ENCODE measurements at places on chromosomes 3 and 15.
A peak's percentile ranks its signal among the peaks of the same experiment; 100 is the strongest.

DNA sequence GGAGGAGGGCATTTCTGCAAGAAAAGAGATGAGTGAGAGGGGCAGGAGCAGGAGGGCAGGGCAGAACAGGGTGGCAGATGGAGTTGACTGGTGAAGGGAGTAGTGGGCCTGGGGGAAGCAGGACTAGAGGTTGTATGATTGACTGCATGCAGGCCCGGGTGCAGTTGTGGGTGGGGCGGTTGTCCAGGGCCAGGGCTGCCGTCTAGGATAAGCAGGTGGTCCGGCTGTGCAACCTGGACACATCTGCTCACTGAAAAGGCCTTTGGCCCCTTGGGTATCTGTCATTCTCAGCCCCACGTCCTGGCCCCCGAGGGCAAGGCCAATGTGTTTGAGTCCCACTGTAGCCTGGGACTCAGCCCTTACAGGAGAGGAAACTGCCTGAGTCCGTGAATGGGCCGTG lies 25.4 kb downstream of the ALS2CL start:
- no peak for DNase-seq

DNA sequence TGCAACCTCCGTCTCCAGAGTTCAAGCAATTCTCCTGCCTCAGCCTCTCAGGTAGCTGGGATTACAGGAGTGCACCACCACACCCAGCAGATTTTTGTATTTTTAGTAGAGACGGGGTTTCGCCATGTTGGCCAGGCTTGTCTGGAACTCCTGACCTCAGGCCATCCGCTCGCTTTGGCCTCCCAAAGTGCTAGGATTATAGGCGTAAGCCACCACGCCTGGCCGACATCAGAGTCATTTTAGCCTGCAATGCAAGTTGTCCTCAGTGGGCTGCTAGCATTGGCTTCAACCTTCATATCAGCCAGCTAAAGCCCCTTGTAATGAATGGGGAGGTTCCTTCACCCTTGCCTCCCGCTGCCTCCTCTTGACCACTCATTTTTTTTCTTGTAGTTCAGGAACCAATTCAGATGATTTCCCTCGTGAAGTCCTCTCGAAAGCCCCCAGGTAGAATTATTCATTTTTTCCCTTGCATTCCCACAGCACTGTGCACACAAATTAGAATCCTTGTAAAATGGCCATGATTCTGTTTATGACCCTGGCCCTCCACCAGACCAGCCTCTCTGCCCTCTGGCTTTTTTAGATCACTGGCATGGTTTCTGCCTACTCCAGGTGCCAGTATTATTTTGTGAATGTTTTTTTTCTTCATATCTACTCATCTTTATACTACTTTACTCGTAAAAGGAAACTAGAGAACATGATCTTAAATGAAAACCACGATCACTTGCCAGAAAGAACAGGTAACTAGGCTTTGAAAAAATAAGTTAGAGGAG lies 29.1 kb downstream of the FLNB start:
- no peak for DNase-seq

- no peak for DNase-seq
These were observed 151.8 kb downstream of the MEX3B start for GRCh38 chr15:81894061-81894460.

- no peak for DNase-seq
These were observed 757.3 kb downstream of the SI start for GRCh38 chr3:164320962-164321361.

- DNase-seq = peak; percentile 45
These were observed 19.9 kb downstream of the KLF13 start for GRCh38 chr15:31346367-31347066.

DNA sequence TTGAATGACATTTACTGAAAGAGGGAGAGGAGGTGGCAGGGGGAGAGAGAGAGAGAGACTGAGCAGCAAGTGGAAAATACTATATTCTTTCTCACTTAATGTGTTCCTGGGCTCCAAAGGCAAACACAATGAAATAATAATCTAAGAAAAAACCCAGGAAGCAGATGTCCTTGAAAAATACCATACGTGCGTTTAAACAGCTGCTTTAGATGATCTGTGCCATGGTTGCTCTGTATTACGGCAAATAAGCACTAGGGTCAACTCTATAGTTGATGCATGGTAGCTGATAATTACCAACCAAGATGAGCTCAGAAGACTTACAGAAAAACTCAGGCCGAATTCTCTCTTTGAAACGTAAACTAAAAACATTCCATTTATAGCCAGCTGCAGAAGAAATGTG lies 410.3 kb upstream of the TBL1XR1 start:
- DNase-seq = no peak

GRCh38 chr15:58805095-58805494 lies 34.0 kb downstream of the MINDY2 start:
- DNase-seq = no peak

- DNase-seq = no peak
These were observed 63.1 kb downstream of the ATP2B2 start for GRCh38 chr3:10442151-10442795.

DNA sequence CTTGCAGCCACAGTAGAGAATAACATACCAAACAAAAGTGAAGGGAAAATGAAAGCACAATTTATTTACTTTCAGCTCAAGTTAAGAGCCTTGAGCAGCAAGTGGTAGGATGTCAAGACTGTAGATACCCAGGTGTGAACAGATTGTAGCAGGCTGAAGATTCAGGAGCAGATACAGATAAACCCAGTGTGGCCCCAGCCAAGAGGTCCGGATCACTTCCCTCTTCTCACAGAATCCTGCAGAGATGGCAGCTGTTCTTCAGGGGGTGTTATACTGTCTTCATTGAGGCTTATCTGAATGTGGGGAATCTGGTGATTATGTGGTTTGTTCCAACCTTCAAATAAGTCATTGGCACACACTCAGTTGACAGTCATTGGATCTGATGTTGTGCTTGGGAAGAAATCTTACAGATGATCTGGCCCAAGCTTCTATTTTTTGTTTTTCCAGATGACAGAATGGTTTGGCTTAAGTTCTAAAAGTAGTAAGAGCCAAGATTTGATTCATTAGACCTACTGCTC lies 2.2 kb downstream of the STARD9 start:
- no peak for DNase-seq

DNA sequence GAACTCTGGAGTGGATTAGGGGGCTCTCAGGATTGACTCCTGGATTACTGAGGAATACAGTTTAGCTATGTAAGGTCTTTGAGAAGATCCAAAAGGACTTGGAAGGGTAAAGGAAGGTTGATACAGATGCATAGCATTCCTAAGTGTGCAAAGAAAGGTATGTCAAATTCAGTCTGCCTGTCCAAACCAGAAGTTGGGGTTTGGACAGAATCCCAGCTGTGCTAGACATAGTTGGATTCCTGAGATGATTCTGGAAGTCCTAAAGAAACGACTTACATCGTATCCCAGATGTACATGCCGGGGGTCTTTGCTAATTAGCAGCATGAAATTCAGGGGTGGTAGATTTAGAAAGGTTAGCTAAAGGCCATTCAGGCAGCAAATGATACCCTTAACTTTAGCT lies 97.7 kb upstream of the TSPAN3 start:
- DNase-seq = no peak

DNA sequence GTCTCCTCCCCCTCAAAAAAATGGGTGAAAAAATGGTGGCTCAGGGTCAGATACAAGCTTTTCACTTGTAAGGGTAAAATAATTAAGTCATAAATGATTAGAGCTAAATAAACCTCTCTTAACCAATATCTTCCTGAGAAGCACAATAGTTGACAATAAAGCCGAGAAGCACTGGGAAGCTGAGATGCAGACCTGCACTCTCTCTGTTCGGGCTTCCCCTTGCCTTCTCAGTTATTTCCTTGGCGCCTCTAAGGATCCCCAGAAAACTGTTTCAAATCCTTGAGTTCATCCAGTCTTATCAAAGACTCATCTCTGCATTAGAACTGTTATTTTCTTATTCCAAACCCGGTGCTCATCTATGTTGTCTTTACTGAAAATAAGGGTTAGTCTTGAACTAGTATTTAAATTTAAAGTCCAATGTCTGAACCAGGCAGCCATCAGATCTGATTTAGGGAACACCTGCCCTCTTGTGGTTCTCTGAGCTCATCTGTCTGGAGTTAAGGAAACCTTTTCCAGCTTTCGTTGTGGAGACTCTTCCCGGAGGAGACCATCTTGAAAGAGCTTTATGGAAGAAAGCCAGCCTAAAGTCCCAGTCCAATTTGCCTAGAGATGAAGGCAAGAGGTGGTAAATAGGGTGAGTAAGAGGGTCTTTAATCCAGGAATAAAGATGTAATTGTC lies 256.4 kb upstream of the MCTP2 start:
- DNase-seq = no peak

DNA sequence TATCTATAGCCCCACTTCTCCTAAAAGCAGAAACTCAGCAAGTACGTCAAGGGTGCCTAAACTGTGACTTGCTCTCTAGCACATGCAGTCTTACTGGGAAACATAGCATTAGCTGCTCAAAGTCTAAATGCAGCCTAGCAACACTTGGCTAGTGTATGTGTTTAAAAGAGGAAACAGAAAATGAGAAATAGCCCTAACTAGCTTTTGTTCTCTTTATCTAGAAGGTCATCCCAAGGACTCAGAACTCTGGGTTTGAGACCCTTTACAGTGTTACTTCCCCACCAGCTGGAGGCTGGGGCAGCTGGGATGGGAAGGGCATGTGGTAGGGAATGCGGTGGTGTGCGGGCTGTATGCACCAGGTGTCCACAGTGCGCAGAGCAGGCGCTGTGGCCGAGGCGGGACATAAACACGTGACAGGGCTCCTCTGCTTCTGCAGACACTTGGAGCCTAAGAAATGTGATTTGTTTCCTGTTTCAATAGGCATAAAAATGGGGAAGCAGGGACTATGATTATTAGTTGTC lies 13.3 kb downstream of the ETV5 start:
- no peak for DNase-seq

- no peak for DNase-seq
These were observed 24.9 kb downstream of the TUBGCP5 start for GRCh38 chr15:23014394-23015000.

- no peak for DNase-seq
These were observed 38.2 kb upstream of the ACP3 start for GRCh38 chr3:132279030-132279429.

GRCh38 chr3:107578091-107578490 lies 55.3 kb downstream of the BBX start:
- DNase-seq = no peak

DNA sequence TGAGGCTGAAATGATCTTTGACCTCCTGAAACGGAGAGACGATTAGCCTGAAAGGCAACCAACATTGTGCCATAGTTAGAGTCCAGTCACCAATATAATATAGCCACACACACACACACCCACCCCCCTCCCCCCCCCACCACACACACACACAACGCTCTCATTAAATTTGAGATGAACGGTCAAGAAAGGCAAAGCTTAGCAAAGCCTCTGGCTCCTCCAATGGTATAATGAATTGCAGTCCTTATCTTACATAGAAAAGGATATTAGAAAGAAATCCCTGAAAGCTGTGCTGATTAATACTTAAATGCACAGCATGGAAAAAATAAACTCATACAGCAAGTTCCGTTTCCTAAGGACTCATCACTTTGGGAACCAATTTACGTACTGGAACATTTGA lies 876 bp upstream of the ZNF385D start:
- DNase-seq = no peak

- DNase-seq = no peak
These were observed 25.7 kb downstream of the ZDHHC3 start for GRCh38 chr3:44950275-44950734.

DNA sequence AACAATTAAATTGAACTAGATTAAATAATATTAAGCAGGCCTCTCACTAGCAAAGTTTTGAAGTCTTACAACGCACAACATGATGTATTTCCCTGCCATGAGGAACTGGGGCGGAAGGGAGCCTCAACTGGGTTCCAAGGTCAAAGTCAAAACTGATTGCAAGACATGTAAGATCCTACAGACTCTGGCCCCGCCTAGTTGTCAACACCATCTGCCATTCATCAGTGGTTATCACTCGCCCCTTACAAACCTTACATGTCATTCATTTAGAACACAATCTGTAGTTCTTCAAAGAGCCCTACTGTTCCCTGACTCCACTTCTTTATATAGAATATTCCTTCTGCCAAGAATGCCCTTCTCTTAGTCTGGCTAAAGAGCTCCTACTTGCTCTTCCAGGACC lies 10.0 kb downstream of the ATP13A3 start:
- no peak for DNase-seq

GRCh38 chr15:78069052-78069414 lies 8.5 kb downstream of the TBC1D2B start:
- peak; percentile 50 for DNase-seq

DNA sequence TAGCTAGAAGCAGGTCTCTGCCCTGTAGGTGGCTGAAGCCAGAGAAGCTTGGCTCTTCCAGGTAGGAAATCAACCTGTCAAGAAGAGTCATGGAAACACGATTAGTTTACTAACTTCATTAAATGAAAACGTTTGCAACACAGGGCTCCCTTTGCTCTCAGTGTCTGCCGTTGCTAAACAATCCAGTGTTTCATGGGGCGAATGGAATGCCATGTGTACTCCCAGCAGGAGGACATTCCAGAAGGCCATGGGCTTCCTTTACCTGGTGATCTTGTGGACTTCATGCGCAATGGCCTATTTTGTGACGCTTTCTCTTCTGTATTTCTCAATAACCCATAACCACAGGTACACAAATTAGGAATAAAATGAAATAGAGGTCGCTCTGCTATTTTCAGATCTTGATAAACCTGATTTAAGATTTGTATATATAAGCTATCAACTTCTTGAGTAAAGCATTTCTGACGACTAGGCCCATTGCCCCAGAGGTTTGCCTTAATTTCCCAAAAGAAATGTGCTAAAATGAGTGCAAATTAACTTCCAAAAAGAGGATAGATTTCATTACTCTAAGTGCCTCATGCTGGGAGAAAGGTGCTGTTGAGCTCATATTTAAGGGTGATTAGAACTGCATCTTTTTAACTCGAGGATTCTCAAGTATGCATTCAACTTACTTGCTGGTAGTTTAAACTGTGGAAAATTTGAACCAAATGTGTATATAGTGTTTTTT lies 171.0 kb downstream of the EPHA3 start:
- no peak for DNase-seq

DNA sequence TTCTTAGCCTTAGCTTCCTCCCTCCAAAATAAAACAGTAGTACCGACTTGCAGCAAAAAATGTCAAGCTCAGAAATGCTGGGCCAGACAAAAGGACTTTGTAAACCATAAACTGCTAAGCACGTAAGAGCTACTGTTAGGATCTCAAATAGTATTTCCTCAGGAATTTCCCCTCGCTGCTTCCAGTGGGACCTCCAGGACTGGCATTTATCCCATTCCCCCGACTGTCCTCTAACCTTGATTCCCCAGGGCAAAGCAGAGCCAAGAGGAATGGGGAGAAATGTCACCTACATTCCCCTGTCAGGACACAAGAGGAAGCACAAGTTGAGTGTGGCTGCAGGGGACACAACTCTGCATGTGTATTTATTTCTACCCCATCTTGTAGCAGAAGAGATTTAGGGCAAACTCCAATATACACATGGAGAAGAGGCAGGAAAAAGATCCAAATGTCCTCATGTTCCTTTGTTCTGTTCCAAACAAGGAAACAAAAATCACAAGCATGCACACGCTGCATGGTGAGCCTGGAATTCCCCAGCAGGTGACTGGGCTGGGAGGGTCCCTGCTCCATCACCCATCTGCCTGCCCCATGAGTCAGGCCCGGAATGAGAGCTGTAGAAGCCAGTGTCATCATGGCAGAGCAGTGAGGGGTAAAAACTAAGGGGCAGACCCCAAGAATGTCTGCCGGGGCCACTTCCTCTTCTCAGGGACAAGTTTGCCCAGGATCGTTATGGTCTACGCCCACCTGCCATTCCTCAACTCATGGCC lies 4.2 kb downstream of the STOML1 start:
- DNase-seq = no peak

- DNase-seq = no peak
These were observed 204.9 kb upstream of the CGNL1 start for GRCh38 chr15:57171426-57171825.

- no peak for DNase-seq
These were observed 52.4 kb downstream of the SUCNR1 start for GRCh38 chr3:151925876-151926275.
